ENCODE measurements at places on chromosomes 16 and 17.

GRCh38 chr16:85988723-85989313, 89.9 kb downstream of the IRF8 start:
- DNase-seq, result no peak

DNA sequence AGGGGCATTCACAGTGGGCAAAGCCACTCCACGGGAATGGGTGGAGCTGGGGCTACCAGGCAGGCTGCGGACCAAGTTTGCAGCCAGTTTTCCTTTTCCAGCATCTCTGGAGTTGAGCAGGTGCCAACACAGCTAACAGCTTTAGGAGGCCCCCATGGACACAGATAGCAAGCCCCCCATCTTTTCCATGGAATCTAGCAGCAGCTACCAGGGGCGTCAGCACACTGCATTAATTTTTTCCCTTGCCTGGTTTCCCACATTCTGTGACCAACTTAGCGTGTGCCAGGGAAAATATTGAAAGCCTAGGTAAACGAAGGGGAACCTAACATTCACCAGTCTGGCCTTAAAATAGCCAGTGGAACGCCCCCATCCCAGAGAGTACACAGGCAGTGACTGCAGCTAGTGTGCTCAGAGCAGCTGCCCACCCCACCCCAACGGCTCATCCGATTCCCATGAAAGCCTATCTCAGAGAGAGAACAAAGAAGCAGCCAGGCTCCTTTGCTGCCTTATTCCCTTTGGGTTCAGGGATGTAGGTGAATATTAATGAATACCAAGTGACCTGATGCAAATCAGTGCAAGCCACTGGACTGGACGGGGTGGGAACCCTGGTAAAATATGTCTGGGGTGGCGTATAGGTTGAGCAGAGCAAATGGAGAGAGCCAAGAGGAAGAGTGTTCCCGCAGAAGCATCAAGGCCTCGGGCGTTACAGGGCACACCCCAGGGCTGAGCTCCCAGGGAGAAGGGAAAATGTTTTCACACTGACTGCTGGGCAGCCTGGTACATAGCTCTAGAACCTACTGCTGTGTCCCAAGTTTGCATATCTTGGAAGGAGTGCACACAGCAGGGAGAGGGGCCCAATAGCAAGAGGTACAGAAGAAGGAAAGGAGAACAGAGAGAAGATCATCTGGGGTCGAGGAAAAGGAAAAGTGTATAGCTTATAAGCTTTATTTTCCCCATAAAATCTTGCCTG, 73.9 kb upstream of the SOX9 start:
- no peak for DNase-seq

DNA sequence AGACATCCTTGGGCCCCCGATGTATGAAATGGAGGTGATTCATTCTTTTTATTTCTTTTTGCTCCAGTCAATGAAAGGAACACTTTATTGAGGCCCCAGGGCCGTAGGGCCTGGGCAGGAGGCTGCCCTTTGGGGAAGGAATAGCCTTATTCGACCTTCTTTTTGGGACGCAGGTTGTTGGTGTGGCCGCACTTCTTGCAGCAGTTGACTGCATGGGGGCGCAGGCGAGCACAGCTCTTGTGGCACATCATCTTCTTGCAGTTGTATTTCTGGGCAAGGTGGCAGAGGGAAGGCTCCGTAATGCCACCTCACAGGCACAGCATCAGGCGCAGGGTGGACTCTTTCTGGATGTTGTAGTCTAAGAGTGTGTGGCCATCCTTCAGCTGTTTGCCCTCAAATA, 50.9 kb downstream of the SIAH1 start:
- DNase-seq, result no peak

- DNase-seq, result no peak
Observed at GRCh38 chr16:79754501-79754900, 154.0 kb upstream of the MAF start.

GRCh38 chr16:25796239-25796638, 104.5 kb downstream of the HS3ST4 start:
- DNase-seq, result no peak

GRCh38 chr16:84055366-84055765, 12.8 kb upstream of the SLC38A8 start:
- DNase-seq, result no peak

DNA sequence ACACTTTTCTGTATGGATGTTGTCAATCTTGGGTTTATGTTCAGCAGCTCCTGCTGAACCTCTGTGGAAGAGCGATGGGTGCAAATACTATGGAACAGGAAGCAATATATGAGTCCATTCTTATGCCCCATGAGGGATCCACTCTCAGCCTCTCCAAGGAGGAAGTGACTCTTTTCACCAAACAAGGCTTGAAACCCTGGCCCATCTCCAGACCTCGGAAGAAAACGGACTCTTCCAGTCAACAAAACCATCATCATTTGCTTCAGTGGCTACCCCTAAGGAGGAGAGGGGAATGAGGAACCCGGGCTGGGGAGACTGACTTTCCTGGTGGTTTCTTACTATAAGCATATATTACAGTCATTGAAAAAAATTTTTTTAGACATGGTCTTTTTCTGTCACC, 206.2 kb downstream of the AXIN2 start:
- DNase-seq, result no peak

DNA sequence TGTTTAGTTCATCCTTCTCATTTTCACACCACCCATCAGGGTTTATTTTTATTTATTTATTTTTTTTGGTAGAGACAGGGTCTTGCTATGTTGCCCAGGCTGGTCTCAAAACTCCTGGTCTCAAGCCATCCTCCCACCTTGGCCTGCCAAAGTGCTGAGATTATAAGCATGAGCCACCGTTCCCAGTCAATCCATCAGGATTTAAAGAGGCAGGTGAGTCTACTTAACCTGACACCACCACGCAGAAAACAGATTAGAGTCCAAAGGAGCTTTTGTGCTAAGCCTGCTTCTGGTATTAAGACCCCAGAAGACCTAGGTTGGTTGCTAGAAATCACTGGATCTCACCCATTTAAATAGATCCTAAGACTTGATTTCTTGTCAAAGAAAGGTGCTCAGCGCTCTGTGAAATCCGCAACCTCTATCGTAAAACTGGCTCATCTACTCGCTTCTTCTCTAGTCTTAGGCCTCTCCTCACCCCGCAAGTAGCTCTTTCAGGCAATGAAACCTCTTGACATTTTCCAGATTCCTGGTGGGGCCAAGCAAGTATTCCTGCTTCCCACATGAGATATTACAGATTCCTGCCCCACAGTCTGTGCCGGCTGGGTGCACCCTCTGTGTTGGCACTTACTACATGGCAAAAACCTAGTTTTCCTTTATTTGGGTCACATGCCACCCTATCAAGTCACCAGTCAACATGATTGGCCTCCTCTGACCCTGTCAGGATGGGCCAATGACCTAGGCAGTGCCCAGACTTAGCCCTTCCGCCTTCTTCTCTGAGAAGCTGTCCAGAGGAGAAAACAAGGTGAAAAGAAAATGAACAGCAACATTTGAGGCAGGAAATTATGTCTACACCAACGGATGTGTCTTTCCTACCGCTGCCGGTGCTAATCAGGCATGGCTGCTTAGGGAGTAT, 9.0 kb downstream of the PITPNA start:
- DNase-seq, result no peak

DNA sequence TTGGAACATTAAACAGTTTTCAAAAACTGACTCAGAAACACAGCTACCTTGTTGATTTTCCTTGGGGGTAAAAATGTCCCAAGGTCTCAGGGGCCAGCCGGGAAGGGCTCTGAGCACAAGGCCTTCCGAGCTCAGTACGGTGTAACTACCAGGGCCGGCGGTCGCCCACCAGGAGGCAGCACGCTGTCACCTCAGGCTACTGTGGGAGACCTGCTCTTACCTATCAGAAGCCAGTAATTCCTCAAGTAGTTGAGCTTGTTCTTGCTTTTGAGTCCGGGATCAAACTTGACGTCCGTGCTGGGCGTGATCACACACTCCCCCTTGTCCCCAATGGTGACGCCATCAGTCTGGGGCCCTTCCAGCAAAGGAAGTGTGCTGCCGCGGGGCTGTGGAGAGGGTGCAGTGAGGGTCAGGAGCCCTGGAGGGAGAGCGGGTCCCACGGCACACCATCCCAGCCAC, 43.4 kb upstream of the ICAM2 start:
- peak; percentile 30 for DNase-seq

GRCh38 chr16:59635674-59636073, 901.6 kb upstream of the GOT2 start:
- no peak for DNase-seq

DNA sequence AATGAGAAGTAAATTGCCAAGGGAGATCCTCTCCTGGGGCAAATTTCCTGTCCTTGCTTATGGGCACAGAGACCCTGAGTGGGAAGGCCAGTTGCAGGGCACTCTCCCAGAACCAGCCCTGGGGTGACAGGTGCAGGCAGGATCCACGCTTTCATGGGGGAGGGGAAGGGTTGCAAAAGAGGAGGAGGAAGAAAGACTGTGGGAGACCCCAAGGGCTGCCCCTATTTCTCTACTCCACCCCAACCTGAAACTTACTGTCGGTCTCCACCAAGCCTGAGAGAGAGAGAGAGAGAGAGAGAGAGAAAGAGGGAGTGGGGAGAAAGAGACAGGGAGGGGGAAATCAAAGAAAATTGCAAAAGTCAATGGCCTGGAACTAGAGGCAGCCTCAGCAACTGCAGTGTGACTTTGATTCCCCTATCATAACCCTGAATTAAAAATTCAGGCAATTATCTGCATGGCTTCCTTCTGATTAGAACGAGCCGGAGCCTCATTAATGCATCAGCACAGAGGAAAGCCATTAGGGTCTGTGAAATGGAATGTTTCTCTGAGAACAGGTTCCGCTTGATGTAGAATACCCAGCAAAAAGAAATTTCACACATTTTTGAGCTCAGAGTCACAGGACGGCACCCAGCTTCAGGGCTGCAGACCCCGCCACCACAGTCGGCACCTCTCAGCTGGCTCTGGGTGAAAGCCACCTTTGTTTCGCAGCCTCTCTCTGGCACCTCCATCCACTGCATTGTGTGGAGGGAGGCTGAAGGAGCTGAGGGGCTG, 45.1 kb upstream of the HNF1B start:
- DNase-seq, result no peak

DNA sequence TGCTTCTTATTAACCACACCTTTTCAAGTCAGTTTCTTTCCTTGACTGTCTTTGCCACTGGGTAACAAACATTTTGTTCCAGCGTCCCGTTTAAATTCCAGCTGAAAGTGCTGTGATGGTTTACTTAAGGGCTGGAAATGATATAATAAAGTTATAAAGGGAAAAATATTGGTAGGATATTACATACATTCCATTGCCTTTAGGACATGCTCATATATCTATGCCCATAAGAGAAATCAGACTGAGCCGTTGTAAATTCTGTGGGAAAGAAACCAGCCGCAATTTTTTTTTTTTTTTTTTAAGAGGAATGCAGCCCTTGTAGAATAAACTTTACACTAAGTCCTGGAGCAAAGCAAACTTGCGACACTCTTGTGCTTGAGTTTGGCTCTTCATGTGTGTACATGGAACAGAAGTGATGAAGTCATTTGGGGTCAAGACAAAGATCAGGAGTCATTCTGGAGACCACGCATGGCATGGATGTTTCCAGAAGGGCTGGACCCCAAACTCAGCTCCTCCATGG, 210.9 kb downstream of the XYLT1 start:
- no peak for DNase-seq

- no peak for DNase-seq
Observed at GRCh38 chr16:23509441-23509754, 896 bp downstream of the GGA2 start.

DNA sequence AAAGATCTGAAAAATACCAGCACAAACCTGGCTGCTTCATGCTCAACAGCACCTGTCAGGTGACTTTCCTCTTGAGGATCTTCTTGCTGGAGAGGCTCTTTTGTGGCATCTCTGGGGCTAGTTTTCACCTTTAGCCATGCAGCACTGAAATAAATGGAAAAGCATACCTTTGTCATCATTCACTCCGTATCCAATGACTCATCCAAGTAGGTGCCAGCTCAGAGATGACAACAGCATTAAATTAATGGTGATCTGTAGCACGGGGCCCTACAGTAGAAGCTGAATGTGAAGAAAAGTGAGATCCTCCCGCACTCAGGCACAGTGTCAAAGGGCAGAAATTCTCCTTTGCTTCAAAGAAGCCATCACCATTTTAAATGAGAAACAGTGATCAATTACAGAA, 32.2 kb downstream of the KIAA0753 start:
- no peak for DNase-seq

- DNase-seq, result no peak
Observed at GRCh38 chr16:65975049-65975708, 391.3 kb upstream of the CDH5 start.

DNA sequence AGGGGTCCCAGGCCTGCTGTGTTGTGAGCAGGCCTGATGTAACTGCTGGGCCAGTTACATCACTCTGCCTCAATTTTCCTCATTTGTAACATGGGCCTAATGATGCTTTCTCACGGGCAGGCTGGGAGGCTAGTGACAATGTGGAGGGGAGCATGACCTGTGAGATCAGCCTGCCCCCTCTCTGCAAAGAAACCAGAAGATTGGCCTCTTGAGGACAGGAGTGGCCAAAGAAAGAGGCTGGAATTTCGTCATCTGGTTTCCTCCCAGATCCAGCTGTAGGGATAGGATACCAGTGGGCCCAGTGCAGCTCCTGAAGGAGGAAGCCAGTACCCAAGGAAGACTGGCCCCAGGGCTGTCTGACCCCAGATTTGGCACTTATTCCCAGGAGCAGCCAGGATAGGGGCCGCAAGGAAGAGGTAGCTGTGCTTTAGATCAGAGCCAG, 615 bp upstream of the SREBF1 start:
- DNase-seq, result no peak
